Lung (tissue), 17 donors: ENCODE measurements at places on chromosomes 2 and 18. TPM values are rescaled to one million over a fixed set of nuclear protein-coding genes. Genes with fewer than 3 reads are reported as not detected.

POLR1B gene
- polyA plus RNA-seq = 9.4 TPM

RGPD3 gene
- 0.20 TPM for polyA plus RNA-seq

C2orf80 gene
- polyA plus RNA-seq = 0.18 TPM

FSHR gene
- polyA plus RNA-seq = not detected

DNA sequence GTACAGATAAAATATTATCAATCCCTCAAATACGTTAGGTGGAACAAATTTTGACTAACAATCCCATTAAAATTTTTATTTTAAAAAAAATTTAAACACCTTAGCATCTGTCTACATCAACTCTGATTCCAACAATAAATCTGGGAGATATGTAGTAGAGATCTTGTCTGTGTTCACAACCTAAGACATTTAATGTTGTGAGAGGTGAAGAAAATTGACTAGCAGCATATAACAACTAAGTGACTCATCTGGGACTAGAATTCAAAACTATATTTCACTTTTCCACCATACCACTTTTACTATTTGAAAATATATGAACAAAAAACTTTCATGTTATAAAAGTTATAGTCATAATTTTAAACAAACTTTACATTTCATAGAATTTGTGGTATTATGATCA is 97.9 kb downstream of the ATAD2B start:
- no peak for DNase-seq
- no peak overlapping the region for H3K27ac ChIP-seq
- H3K36me3 ChIP-seq = no peaks in the 10 kb centered on the region

GRCh38 chr2:240644859-240645301 is 19.6 kb downstream of the GPR35 start:
- H3K27me3 ChIP-seq = peaks cover 14% of the 10 kb centered on the region
- no peak overlapping the region for H3K27ac ChIP-seq
- no peak overlapping the region for H3K4me3 ChIP-seq

- H3K4me1 ChIP-seq = peaks cover 64% of the 10 kb centered on the region
- peaks cover 5% of the 10 kb centered on the region for H3K36me3 ChIP-seq
- no peak overlapping the region for H3K4me3 ChIP-seq
- no peaks in the 10 kb centered on the region for H3K27me3 ChIP-seq
Measured at GRCh38 chr2:120846406-120847095, 110.9 kb downstream of the GLI2 start.

GRCh38 chr2:192228685-192229084 is 34.0 kb upstream of the TMEFF2 start:
- H3K4me1 ChIP-seq = no peaks in the 10 kb centered on the region
- no peaks in the 10 kb centered on the region for H3K36me3 ChIP-seq
- H3K4me3 ChIP-seq = no peak overlapping the region
- no peak overlapping the region for H3K27ac ChIP-seq
- no peak for DNase-seq
- H3K27me3 ChIP-seq = no peaks in the 10 kb centered on the region

GRCh38 chr2:145302886-145303285 is 783.0 kb upstream of the ZEB2 start:
- no peak overlapping the region for H3K4me3 ChIP-seq
- no peaks in the 10 kb centered on the region for H3K27me3 ChIP-seq
- peaks cover 13% of the 10 kb centered on the region for H3K4me1 ChIP-seq
- no peak for DNase-seq
- no peak overlapping the region for H3K27ac ChIP-seq
- no peaks in the 10 kb centered on the region for H3K36me3 ChIP-seq

GRCh38 chr2:3208179-3208578 is 169.4 kb downstream of the EIPR1 start:
- H3K4me1 ChIP-seq = peaks cover 2% of the 10 kb centered on the region
- no peaks in the 10 kb centered on the region for H3K27me3 ChIP-seq
- H3K4me3 ChIP-seq = no peak overlapping the region
- H3K27ac ChIP-seq = no peak overlapping the region

GRCh38 chr2:1652034-1652790 is 92.1 kb downstream of the PXDN start:
- H3K4me1 ChIP-seq = peaks cover 38% of the 10 kb centered on the region
- peak overlapping the region; percentile 59 for H3K27ac ChIP-seq
- peak; percentile 55 for DNase-seq
- H3K4me3 ChIP-seq = no peak overlapping the region
- H3K36me3 ChIP-seq = peaks cover 45% of the 10 kb centered on the region
- H3K27me3 ChIP-seq = no peaks in the 10 kb centered on the region
